Right lung (tissue), 10 donors: ENCODE measurements at places on chromosomes 1 and 21. TPM values are rescaled to one million over a fixed set of nuclear protein-coding genes. Genes with fewer than 3 reads are reported as not detected.

PRKCZ gene
- polyA plus RNA-seq, result 37.6 TPM

GRCh38 chr1:201261771-201262547 lies 21.3 kb upstream of the PKP1 start:
- DNase-seq, result no peak

SH3D21 gene
- 12.3 TPM for polyA plus RNA-seq

SLC6A17 gene
- 0.10 TPM for polyA plus RNA-seq

- DNase-seq, result no peak
These were observed 36.4 kb downstream of the MYOM3 start for GRCh38 chr1:24075590-24075854.

IRF6 gene
- 18.9 TPM for polyA plus RNA-seq

- DNase-seq, result no peak
These were observed 45.5 kb downstream of the UCHL5 start for GRCh38 chr1:193013707-193014106.

FCGR3B gene
- polyA plus RNA-seq, result 0.50 TPM

- DNase-seq, result no peak
These were observed 283.9 kb downstream of the LRRC40 start for GRCh38 chr1:69921486-69921885.

GRCh38 chr1:228902781-228903433 lies 167.6 kb downstream of the RHOU start:
- DNase-seq, result peak; percentile 87

A3GALT2 gene
- 0.15 TPM for polyA plus RNA-seq

DNA sequence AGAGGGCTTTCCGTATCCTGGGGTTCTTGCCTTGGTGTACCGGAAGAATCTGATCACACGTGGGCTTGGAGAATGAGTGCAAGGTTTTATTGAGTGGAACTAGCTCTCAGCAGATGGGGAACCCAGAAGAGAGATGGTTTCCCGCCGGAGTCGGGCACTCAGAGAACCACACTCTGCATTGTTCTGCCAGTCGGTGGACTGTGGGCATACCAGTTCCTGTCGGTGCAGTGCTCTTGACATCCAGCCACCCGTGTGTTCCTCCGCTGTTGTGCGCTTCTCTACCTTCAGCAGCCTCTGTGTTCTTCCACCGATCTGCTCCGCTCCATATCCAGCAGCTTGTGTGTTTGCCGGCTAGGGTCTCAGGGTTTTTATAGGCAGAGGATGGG lies 10.8 kb upstream of the PPIE start:
- DNase-seq, result no peak

DNA sequence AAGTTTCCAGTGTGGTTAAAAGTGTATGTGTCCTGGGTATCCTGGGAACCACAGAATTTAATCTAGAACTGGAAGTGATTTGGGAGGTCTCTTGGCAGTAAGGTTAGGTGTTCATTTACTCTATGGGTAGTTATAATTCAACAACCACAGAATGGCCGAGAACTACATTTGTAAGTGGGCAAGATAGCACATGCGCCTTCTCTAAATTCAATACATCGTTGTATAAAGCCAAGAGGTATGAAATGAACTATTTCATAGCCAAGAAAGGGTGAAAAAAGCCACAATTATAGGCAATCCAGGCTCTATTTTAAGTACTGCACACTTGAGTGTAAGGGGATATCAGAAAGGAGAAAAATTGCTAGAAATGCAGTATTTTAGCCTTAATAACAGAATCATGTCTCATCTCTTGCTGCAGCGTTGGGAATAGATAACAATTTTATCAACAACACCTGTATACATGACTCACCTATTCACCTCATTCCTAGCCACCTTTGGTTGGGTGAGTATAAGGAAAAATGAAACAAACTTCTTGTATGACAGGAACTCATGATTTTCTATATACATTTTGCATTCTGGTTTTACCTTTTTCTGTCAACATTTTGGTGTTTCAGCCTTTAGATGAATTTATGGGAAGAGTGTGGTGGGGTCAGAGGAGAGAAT lies 4.5 kb downstream of the SDCCAG8 start:
- DNase-seq, result no peak

RPTN gene
- not detected for polyA plus RNA-seq

DNA sequence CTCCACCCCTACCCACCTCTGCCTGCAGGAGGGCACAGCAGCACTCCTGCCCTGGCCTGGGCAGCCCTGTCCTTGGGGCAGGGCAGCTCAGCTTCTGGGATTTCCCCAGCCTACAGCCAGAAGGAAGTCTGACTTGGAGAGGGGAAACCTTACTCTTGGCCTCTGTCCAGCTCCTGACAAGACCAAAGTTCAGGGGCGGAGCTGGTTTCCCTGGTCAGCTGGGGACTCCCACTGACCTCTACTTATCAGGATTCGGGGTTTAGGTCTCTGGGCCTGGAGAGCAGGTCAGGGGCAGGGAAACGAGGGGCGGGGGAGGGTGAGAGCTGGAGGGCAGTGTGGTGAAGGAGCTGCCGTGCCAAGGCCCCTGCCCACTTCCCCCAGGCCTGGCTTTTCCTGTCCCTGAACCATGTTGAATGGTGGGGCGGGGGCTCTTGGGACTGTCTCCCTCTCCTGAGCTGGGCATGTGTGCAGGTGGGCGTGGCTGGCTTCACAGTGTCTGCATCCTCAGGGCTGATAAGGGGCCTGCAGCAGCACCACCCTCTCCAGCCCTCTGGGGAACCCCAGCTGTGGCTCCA lies 16.8 kb upstream of the ETV3 start:
- DNase-seq, result no peak

- no peak for DNase-seq
These were observed 128.2 kb downstream of the LBR start for GRCh38 chr1:225299624-225300023.

ARHGEF19 gene
- polyA plus RNA-seq, result 44.6 TPM

FALEC gene
- 0.77 TPM for polyA plus RNA-seq

DNA sequence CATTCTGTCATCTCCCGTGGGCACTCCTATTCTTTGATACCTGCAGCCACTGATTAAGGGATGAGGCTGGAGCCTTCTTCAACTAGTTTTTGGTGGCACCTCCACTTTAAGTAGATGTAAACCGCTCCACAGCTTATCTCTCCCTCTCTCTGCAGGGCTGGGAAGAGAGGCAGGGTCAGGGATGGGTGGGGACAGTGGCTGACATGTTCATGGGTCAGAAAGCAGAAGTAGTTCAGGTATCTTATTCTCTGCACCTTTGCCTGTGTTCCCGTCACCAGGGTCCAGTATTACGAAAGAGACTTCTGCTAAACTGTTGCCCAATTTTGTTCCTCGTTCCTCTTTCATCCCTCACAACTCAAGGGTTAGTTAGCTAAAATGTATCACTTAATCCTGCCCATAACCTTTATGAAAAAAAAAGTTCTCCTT lies 51.7 kb upstream of the EDEM3 start:
- DNase-seq, result no peak

FCRL5 gene
- polyA plus RNA-seq, result 0.06 TPM

TEX38 gene
- polyA plus RNA-seq, result 0.86 TPM

- DNase-seq, result no peak
These were observed 622.9 kb upstream of the ADGRL4 start for GRCh38 chr1:79629414-79629813.

- DNase-seq, result no peak
These were observed 5.8 kb downstream of the IBA57 start for GRCh38 chr1:228171221-228171891.

OPRD1 gene
- 0.15 TPM for polyA plus RNA-seq

GRCh38 chr1:245804696-245805095 lies 649.9 kb downstream of the KIF26B start:
- DNase-seq, result no peak

ADCY10 gene
- polyA plus RNA-seq, result 0.23 TPM

DNA sequence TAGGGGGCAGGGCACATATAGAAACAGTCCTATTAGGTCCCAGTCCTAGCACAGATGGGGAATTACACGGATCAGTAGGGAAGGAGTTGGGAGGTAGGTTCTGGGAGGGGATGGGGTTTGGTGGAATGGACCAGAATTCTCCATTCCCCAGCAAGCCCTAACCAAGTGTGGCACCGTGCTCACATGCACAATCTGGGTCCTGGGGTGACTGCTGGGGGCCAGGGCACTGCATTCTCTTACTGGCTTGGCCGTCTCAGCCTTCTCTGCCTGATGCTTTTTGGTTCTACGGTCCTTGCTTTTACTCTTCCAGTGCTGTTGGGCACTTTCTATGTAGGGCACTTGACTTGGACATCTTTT lies 53.9 kb downstream of the NENF start:
- DNase-seq, result no peak

- DNase-seq, result no peak
These were observed 158.4 kb downstream of the CASZ1 start for GRCh38 chr1:10637834-10638558.

LYPLA2 gene
- polyA plus RNA-seq, result 49.5 TPM

- DNase-seq, result no peak
These were observed 136.0 kb downstream of the TLR5 start for GRCh38 chr1:223006917-223007648.

- no peak for DNase-seq
These were observed 11.1 kb downstream of the VSIG8 start for GRCh38 chr1:159851407-159851806.

PRAMEF7 gene
- polyA plus RNA-seq, result not detected

ZNF695 gene
- 2.1 TPM for polyA plus RNA-seq

- peak; percentile 75 for DNase-seq
These were observed 632.0 kb downstream of the SMYD3 start for GRCh38 chr1:245874942-245875580.
